ENCODE measurements at places on chromosomes 4 and X.

DNA sequence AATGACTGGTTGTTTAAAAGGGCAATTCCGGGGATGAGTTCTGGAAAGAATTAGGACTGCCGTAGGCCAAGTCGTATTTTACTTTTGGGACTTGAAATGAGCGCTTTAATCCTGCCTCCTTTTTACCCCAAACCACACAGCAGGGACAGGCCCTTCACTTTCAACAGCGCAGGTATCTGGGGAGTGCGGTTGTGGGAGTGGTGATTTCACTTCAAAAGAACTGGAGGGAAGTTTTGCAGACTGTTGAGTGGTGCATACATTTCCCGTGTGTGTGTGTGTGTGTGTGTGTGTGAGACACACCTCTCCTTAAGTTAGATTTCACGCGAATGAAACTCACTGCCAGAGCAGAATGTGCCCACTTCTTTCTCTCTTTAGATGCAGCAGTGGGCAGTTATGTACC is 2.8 kb downstream of the NHS start:
- DNase-seq: peak; percentile 5

GRCh38 chrX:9873952-9874351 is 87.7 kb downstream of the SHROOM2 start:
- DNase-seq: peak; percentile 40

DNA sequence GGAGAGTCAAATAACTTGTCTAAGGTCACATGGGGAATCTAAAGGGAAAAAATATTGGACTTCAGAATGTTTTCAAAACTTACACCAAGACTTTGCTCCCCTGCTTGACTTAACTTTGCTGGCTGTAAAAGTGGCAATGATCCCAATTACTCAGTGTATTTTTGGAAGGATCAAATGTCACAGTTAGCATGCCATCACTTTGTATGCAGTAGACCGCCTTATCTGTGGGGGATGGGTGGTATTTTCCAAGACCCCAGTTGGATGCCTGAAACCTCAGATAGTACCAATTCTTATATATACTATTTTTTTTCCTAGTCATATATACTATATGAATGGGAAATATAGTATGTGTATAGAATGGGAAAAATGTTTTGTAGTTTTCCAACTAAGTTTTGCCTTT is 53.4 kb downstream of the COL4A6 start:
- no peak for DNase-seq

DNA sequence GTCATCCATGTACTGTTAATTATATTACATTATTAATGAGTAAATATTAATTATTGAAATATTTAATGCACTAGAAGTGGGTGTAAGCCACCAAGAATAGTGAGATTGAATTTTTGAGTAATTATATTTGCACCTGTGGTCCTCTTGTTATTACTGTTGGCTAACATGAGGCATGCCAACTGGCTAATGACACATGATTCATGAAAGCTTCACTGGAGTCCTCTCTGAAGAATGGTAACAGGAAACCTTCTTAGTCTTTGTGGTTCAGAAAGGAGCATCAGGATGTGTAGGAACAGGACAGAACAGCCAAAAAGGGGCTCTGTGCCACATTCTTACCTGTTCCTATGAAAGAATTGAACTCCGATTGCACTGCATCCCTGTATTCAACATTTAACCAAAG is 65.2 kb downstream of the SLC4A4 start:
- DNase-seq: no peak

GRCh38 chr4:82618103-82618720 is 56.4 kb upstream of the TMEM150C start:
- no peak for DNase-seq

DNA sequence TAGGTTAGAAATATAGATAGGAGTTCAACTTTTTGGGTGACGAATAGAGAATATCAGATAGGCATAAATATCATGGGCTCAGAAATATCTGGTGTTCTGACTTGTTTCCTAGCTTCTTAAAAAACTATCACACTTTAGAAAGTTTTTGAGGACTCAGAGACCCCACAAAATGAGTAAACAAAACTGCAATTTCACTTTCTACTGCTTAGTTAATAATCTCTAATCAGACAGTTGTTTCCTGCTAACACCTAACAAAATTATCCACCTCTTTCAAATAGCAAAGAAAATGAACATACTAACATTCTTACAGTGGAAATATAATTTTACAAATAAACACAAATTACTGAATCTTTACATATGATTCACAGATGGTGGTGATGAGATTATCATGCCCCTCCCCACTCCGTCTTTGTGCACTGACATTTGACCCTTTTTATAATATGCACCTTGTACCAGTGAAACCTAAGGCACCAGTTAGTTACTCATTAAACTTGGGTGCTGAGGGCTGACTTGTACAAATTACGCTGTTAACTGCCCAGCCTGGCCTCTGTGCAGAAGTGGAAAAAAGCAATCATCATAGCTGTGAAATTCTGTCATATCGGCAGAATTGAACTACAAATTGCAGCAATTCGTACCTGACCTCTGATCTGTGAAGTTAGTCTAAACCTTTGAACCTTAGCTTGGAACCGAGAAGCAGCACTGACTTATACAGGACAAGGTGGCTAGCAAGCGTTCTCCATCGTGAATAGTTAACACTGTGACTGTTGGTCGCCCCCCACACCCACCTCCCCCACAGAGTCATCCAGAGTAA is 138.7 kb downstream of the CHRNA9 start:
- DNase-seq: no peak

All from choroid plexus epithelial cell (primary cell).